ENCODE measurements at places on chromosomes 2 and 18. TPM values are rescaled to one million over a fixed set of nuclear protein-coding genes. Genes with fewer than 3 reads are reported as not detected.

MLPH gene
- total RNA-seq: 79.0 TPM

NT5DC4 gene
- total RNA-seq: not detected

SH2D6 gene
- not detected for total RNA-seq

GPAT2 gene
- 6.1 TPM for total RNA-seq

FZD7 gene
- total RNA-seq: 24.2 TPM

CD207 gene
- total RNA-seq: 0.41 TPM

C2orf81 gene
- 1.1 TPM for total RNA-seq

OR6B2 gene
- not detected for total RNA-seq

CRYGB gene
- total RNA-seq: not detected

MC4R gene
- not detected for total RNA-seq

DOK6 gene
- total RNA-seq: 6.3 TPM

OSBPL6 gene
- 3.4 TPM for total RNA-seq

CHRNG gene
- not detected for total RNA-seq

LCT gene
- total RNA-seq: not detected

FAM124B gene
- 1.9 TPM for total RNA-seq

EIF2AK3 gene
- 4.3 TPM for total RNA-seq

AFF3 gene
- total RNA-seq: 6.8 TPM

UGT1A3 gene
- total RNA-seq: not detected

IFIH1 gene
- 6.0 TPM for total RNA-seq

WIPF1 gene
- 19.4 TPM for total RNA-seq

IER3IP1 gene
- total RNA-seq: 9.7 TPM

GAREM2 gene
- 1.4 TPM for total RNA-seq

SLC5A7 gene
- 0.11 TPM for total RNA-seq

CFC1 gene
- not detected for total RNA-seq

CNGA3 gene
- total RNA-seq: not detected

BBS5 gene
- total RNA-seq: 8.0 TPM

PROKR1 gene
- total RNA-seq: not detected

SFT2D3 gene
- total RNA-seq: 3.1 TPM

GCFC2 gene
- total RNA-seq: 10.5 TPM

INO80B gene
- 15.7 TPM for total RNA-seq

ITPRID2 gene
- total RNA-seq: 64.5 TPM

FBLN7 gene
- total RNA-seq: 0.54 TPM

WDR12 gene
- 54.1 TPM for total RNA-seq

VAPA gene
- 203 TPM for total RNA-seq

CRACDL gene
- total RNA-seq: 3.9 TPM

TTC39C gene
- 4.0 TPM for total RNA-seq

RGPD4 gene
- 0.05 TPM for total RNA-seq

RFX8 gene
- total RNA-seq: not detected

SH3RF3 gene
- 8.0 TPM for total RNA-seq

SRD5A2 gene
- total RNA-seq: not detected

CDH7 gene
- not detected for total RNA-seq

ACKR3 gene
- total RNA-seq: 30.5 TPM

GLB1L gene
- total RNA-seq: 1.8 TPM

ARHGEF33 gene
- 0.62 TPM for total RNA-seq

SCYGR1 gene
- not detected for total RNA-seq

CYTIP gene
- total RNA-seq: 1.7 TPM

PTPRM gene
- 102 TPM for total RNA-seq

D2HGDH gene
- total RNA-seq: 19.6 TPM

FLACC1 gene
- 6.5 TPM for total RNA-seq

TCF7L1 gene
- 9.3 TPM for total RNA-seq

FBXO48 gene
- total RNA-seq: 1.1 TPM

ALPP gene
- total RNA-seq: not detected

MATN3 gene
- 0.19 TPM for total RNA-seq

SATB2 gene
- total RNA-seq: 1.1 TPM

UGT1A4 gene
- total RNA-seq: not detected
